ENCODE measurements at places on chromosomes 13 and 19.

- peak; percentile 8 for DNase-seq
These were observed 19.3 kb upstream of the SDHAF1 start for GRCh38 chr19:35975608-35976214.

GRCh38 chr19:35549174-35549788 lies 3.9 kb downstream of the TMEM147 start:
- peak; percentile 55 for DNase-seq

GRCh38 chr13:44045180-44045562 lies 165.5 kb downstream of the LACC1 start:
- DNase-seq = no peak

GRCh38 chr19:36113894-36114720 lies 568 bp downstream of the POLR2I start:
- DNase-seq = no peak

- no peak for DNase-seq
These were observed 15.3 kb downstream of the ZNF486 start for GRCh38 chr19:20182222-20182785.

- DNase-seq = no peak
These were observed 132.7 kb downstream of the FREM2 start for GRCh38 chr13:38819596-38819995.

DNA sequence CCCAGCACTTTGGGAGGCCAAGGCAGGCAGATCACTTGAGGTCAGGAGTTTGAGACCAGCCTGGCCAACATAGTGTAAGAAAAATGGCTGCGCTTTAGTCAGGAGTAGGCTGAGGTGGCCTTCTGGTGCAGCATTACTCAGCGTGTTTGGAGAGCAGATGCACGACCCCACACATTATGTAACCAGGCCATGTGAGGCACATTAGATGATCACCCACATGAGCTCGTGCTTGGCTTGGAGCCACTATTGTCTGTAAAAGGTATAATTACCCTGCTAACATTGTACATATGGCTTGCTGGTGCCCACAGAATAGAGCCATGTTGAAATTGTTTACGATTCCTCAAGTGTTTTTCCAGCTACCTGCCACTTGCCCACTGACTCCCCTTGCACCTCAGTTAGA lies 24.0 kb upstream of the SCEL start:
- DNase-seq = no peak

DNA sequence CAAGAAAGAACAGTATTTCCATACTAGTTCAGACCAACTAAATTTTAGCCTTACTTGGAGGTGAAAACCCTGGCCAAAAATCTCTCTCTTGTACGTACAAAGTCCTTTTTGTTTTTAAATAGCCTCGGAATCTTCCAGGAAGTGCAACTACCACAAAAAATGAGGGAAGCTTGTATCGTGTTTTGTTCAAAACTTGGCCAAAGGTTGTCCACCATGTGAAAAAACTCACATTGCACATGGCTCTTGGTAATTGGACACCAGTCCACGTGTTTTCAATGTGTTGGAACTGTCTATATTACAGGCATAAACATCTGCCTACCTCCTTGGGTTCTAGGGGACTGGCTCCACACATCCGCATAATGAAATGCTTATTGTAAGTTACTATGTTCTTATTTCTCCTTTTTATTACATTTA lies 15.2 kb upstream of the STRN4 start:
- DNase-seq = no peak

GRCh38 chr13:41471785-41472184 lies 14.4 kb downstream of the RGCC start:
- DNase-seq = no peak

GRCh38 chr13:104389691-104390090 lies 1323.5 kb upstream of the SLC10A2 start:
- DNase-seq = no peak

DNA sequence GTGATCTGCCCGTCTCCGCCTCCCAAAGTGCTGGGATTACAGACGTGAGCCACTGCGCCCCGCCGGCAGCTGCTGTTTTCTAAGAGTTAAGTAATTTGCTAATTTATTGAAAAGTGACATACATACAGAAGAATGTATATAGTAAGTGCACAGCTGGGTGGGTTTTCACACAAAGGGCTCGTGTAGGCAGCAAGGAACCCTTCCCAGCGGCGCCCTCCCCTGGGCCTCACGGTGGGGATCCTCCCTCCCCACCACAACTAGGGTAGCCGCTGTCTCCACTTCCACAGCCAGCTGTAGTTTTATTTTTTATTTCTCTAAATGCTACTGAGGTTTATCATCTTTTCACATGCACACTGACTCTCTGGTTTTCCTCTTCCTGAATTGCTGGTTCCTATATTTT lies 64.9 kb downstream of the CRYL1 start:
- DNase-seq = no peak

GRCh38 chr19:48963371-48964204 lies 1.5 kb upstream of the FTL start:
- peak; percentile 75 for DNase-seq

DNA sequence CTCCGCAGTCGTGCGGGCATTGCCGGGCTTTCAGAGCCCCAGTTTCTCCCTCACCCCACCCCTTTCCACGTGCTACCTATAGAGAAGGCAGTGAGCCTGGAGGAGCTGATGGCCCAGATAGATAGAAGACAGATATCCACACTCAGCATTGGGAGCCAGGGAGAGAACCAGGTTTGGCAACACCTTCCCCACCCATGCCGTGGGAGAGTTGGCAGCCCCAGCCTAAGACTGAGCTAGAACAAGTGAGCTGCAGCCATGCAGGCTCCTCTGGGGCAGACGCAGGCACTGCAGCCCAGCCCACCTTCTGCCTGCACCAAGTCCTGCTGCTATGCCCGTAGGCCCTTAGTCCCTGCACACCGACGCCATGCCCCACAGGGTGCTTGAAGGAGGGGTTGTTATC lies 10.3 kb upstream of the KRTDAP start:
- no peak for DNase-seq

- no peak for DNase-seq
These were observed 56.1 kb downstream of the CHST8 start for GRCh38 chr19:33677745-33678426.

- no peak for DNase-seq
These were observed 33.4 kb downstream of the MAU2 start for GRCh38 chr19:19354007-19354406.

- no peak for DNase-seq
These were observed 120.0 kb upstream of the TMTC4 start for GRCh38 chr13:100794575-100794974.

DNA sequence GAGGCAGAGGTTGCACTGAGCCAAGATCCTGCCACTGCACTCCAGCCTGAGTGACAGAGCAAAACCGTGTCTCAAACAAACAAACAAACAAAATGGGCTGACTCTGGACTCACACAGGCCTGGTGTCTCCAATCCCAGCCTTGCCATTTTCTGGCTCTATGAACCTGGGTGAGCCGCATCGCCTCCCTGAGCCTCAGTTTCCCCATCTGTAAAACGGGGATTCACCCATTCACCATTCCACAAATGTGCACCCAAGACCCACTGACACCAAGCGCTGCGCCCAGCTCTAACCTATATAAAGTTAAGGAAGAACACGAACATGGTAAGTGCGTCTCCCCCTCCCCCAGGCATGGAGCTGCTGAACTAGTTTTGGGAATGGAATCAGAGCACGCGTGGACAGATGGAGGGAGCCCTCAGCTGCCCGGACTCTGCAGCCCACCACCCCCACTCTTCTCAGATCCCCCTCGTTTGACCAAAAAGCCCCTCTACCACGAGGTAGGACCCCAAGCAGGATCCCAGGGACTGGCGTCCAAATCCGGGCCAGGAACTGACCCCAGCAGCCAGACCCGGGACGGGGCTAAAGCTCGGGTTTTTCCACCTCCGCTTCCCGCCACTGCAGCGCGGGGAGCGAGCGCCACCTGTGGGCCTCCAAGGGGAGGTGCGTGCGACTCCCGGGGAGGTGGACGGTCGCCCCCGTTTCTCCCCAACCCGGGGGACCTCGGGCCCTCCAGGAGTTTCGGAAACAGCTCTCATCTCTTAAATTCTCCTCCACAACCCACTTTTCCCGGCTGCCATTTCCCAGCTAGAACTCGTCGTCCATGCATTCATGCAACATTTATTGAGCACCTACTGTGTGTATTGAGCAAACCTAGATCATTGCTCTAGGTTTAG lies 33.0 kb upstream of the ADGRE5 start:
- DNase-seq = peak; percentile 41

DNA sequence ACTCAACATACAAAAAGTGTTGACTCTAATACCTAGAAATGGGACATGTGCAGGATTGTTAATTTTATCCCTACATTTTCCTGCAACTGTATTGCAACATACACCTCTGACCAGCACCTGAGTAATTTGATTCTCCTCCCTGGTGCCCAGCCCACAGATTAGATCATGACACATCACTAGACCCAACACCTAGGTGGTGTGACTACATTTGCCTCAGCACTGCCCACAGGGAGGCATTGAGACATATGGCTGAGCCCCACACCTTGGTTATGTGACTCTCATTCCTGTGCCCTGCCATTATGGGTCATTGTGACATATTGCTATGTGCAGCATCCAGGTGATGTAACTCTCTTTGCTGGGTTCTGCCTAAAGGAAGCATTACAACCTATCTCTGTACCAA lies 13.2 kb upstream of the ZNF254 start:
- DNase-seq = no peak

- no peak for DNase-seq
These were observed 4.2 kb downstream of the KCTD4 start for GRCh38 chr13:45196622-45197021.

- no peak for DNase-seq
These were observed 3.7 kb upstream of the ZNF552 start for GRCh38 chr19:57818378-57818777.

DNA sequence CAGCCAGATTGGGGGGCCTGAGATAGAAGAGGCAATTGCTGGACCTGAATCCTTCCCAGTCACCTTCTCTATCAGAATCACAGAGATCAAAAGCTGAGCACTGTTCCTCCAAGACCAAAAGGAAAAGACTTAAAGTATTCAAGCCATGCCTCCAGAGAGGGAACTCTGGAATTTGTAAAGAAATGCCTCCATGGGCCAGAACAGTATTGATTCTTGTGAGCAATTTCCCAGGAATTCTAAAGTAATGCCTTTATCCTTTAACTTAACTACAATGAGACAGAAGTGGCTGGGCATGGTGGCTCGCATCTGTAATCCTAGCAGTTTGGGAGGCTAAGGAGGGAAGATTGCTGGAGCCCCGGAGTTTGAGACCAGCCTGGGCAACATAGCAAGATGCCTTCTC lies 148.8 kb downstream of the FLT1 start:
- no peak for DNase-seq

- DNase-seq = peak; percentile 100
These were observed 13.3 kb downstream of the CD70 start for GRCh38 chr19:6577476-6578125.

- no peak for DNase-seq
These were observed 99.0 kb upstream of the TNFSF11 start for GRCh38 chr13:42474954-42475353.

DNA sequence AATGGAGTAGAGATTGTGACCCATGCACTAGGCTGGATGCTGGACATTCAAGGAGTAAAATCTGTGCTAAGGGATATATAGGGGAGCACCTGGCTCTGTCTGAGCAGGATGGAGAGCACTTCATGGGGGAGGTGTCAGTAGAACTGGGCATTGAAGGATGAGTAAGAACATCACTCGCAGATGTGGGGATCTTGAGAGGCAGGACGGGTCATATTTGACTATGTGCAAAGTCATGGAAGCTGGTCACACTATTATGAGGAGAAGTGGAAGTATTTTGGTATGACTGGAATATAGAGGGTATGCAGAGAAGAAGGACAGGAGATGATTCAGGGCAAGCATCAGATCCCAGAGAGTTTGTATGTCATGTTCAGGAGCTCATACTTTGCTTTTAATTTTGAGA lies 62.9 kb upstream of the PCDH8 start:
- no peak for DNase-seq

DNA sequence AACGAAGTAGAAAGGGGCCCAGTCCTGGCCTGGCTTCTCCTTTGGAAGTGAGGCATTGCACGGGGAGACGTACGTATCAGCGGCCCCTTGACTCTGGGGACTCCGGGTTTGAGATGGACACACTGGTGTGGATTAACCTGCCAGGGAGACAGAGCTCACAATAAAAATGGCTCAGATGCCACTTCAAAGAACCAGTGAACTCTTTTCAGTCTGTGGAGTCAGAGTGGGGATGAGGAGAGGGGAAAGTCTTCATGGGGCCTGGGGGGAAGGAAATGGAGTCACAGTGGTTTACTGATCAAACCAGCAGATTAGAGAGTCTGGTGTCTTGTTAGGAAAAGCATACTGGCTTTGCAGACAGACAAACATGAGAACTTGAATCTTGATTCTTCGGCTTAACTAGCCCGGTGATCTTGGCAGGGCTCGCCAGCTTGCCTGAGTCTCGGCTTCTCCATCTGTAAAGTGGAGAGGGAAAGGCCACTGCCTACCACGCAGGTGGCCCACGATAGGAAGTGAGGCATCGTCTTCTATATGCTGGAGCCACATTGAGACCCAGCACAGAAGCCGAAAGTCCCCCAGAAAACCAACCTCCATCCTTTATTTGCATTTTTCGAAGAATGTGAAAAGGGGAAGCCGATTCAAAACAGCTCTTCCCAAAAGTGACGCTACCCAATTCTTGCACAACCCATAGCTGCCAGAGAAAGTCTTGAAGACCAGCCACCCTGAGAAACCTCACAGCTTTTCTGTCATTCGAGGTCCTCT lies at the start of gene FFAR1:
Gene FFAR1 (plus strand): TSS at position 732 of the 759 bp plus-strand sequence. CDS start 3,650 bp downstream, outside the sequence.
- peak; percentile 94 for DNase-seq

- DNase-seq = no peak
These were observed 52.7 kb downstream of the TRPM4 start for GRCh38 chr19:49210108-49210900.

- peak; percentile 81 for DNase-seq
These were observed 3.5 kb upstream of the CIRBP start for GRCh38 chr19:1265615-1266128.

DNA sequence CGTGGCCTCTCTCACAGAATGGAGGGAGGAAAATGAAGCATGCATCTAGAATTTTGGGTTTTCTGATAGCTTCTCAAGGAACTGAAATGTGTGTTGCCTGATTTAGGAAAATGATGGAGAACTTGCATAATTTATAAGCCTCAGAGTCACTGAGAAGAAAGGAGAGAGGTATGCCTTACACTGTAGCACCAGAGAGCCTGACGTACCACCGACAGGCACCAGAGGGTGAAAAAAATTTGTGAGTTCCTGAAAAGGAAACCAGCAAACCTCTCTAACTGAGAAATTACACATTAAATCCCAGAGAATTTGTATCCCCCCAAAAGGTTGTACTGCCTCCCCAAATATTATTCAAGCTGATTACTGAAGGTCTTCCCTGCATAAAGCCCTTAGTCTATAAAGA lies 915.3 kb upstream of the SLITRK6 start:
- DNase-seq = no peak

GRCh38 chr13:112506046-112506445 lies 81.9 kb downstream of the TUBGCP3 start:
- DNase-seq = no peak

GRCh38 chr13:40629678-40630384 lies 36.6 kb downstream of the FOXO1 start:
- DNase-seq = peak; percentile 81

DNA sequence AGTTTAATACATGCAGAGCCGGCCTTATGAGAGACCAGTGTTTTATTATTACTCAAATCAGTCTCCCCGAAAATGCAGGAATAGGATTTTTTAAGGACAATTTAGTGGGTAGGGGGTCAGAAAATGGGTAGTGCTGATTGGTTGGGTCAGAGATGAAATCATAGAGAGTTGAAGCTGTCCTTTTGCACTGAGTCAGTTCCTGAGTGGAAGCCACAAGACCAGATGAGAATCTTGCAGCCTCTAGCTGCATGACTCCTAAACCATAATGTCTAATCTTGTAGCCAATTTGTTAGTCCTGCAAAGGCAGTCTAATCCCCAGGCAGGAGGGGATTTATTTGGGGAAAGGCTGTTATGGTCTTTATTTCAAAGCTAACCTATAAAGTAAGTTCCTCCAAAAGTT lies 1163.9 kb downstream of the DIAPH3 start:
- DNase-seq = peak; percentile 42

Data from MV-4-11 (cell line).